ENCODE measurements at places on chromosomes 12 and 14.
A peak's percentile ranks its signal among the peaks of the same experiment; 100 is the strongest.

DNA sequence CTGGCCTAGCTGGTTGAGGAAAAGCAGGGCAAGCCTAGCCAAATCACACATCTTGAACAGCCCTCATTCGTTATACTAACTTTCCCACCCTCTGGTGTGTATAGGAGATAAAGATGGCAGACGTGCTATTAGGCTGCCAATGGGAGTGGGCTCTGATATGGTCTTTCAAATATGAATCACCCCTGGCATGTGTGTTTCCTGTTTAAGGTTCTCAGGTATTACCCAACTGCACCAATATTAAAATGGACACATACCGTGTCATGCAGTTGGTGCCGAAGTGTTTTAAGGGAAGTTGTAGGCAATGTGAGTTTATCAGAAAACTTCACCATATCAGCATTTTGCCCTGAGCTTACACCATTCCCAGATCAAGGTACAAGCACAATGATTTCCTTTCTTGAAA is 33.4 kb downstream of the CHST11 start:
- DNase-seq = no peak

DNA sequence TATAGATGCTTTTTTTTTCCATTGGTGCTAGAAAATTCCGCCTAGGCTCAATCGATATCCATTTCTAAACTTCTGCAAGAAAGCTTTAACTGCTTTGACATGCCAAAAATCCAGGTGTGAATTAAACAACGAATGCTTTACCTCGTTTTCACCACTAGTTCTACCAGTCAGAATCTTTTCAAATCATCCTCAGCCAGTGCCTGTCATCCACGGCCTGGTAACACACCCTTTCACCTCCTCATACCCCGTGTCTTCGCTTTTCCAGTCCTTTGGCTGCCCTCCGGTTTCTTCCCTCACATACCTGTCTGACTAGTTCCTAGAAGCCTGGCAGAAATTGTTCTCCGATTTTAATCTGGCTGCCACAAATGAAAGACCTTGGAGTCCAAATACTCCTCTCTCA is 1.4 kb upstream of the PHC1 start:
- no peak for DNase-seq

DNA sequence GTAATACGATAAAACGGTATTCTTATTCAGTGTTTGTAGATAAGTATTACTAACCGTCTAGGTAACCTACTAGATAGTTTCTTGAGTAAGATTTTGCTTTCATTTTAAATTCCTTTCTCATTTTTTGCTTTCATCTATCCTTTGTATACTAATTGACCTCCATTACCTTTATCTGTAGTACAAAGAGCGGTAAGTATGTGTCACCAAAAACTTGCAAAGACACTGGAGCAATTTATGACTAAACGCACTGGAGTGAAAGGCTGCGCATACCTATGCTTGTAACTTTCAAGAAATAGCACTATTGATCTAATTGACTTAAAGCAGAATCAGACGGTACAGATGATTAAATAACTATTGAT is 1.7 kb downstream of the ARHGAP5 start:
- no peak for DNase-seq

DNA sequence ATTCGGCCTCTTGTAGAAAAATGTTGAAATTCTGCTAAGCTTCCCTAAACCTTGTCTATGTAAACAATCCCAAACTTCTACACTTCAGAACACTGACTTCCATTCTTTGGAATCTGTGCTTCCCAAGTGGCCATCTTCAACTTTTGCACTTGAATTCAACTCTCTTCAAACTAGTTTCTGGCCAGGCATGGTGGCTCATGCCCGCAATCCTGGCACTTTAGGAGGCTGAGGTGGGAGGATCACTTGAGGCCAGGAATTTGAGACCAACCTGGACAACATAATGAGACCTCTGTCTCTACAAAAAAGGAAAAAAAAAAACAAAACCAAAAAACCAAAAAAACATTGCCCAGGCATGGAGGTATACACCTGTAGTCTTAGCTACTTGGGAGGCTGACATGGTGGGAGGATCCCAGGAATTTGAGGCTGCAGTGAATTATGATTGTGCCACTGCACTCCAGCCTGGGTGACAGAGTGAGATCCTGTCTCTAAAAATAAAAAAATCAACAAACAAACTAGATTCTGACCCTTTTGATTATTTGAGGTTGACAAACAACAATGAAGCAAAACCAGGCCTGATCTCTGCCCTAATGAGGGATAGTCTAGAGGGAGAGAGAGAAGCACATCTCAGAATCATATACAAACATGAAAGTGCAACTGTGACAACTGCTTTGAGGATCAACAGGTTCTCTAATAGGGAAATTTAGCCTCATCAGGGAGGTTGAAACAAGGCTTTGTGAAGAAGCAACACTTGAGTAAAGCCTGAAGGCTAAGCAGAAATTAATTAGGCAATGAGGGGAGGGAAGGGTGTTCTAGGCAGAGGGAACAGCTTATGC is 11.6 kb upstream of the C12orf75 start:
- DNase-seq = no peak

DNA sequence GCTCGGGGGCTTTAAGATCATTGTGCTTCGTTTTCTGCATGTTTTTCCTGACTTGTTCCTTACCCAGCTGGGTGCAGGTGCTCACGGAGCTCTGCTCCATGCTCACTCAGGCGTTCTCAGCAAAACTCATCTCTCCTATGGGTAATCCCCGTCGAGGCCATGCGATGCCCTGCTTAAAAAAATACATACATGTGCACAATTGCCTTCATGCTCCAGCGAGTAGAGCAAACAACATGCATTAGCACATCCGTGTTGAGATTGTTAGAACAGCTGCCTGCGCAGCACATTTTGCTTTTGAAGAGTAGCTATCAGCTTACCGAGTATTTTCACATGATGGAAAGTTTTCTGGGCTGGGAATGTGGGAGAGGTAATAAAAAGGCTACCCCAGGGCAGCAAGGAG is 16.2 kb downstream of the AACS start:
- peak; percentile 86 for DNase-seq

- DNase-seq = no peak
Observed at GRCh38 chr14:61417883-61418455, 96.6 kb downstream of the PRKCH start.

DNA sequence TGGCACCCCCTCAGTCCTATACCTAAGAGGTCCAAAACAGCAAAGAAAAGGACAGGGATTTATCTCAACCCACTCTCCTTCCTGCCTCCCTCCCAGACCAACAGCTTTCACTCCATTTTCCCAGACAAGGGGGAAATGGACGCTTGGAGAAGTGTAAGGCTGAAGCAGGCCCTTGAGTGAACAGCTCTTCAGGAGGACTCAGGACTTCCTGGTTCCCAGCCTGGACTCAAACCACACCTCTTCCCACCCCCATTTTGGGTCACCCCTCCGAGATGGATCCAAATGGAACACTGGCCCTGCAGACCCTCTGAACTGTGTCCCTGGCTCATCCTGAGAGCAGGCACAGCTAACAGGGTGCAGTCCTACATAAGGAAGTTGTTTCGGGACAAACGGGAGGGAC is 2.7 kb downstream of the KMT2D start:
- DNase-seq = no peak

DNA sequence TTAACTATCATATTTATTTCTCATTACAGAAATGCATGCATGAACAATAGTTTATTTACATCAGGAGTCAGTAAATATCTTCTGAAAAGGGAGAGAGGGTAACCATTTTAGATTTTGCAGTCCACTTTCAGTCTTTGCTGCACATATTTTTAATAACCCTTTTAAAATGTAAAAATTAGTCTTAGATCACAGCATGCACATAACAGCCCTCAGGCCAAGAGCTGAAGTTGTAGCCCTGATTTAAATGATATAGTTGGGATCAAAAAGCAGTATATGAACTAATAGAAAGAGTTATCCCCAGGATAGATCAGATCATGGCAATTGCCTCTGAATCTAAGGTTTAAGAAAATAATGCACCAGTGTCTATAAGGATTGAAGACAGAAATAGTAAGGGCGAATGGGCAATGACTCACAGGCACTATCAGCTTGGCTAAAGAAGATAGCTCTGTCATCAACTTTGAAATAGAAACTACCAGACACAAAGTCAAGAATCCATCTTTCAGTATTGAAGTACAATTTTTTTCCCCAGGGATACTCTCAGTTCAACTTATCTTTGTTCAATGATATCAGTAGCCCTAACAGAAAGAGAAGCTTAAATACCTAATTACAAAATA is 13.1 kb upstream of the CLEC7A start:
- DNase-seq = no peak

GRCh38 chr12:22781339-22781738 is 156.4 kb downstream of the ETNK1 start:
- DNase-seq = no peak

DNA sequence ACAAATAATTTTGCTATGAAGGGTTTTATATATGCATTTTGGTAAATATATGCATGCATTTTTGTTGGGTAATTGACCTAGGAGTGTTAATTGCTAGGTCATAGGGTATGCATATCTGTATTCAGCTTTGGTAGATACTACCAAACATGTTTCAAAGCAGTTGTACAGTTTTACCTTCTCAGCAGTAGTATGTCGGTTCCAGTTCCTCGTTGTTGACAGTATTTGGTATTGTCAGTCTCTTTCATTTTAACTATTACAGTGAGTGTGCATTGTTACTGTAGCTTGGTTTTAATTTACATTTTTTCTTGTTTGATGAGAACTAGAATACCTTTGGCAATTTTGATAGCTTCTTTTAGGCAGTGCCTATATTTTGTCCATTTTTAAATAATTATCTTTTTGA is 98.9 kb downstream of the ARID2 start:
- no peak for DNase-seq

Measured in NCI-H1436 treated with DMSO at 0.1 percent for 48 hours (cell line).